Stimulated activated CD4-positive, alpha-beta T cell treated with anti-CD3 and anti-CD28 coated beads, Interleukin-4, amount 100 ng/mL, for 24 hours (primary cell): ENCODE measurements at places on chromosomes 16 and 17.

GRCh38 chr16:28494121-28494851 lies at the start of gene APOBR:
Gene APOBR, plus strand, starts transcription at chr16:28494643. Its CDS starts 39 bp downstream, at chr16:28494682.
- DNase-seq: peak; percentile 90

DNA sequence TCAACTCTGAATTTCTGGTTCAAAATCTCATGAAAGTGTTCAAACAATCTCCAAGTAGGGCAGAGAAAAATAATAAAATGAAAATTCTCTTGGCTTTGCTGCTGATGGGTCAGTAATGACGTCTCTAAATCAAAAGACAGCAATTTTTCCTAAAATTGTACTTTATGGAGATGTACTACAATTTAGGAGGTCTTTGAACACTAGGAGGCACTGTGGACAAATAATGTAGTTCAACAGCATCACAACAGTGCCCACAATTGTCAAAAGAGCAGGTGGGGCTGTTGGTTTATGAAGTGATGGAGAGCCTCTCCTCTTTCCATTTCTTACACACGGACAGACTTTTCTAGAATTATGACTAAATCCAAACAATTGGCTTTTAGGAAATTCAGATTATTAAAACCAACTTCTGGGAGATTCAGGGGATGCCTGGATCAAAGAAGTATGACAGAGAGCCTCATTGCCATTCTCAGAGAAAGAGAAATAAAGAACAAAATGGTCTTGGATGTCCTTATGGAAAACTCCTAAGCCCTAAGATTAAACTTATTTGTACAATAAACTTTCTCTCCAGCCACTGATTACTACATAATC lies 23.8 kb downstream of the EZH1 start:
- peak; percentile 44 for DNase-seq

GRCh38 chr17:11823862-11824261 lies 173.4 kb downstream of the ZNF18 start:
- no peak for DNase-seq

DNA sequence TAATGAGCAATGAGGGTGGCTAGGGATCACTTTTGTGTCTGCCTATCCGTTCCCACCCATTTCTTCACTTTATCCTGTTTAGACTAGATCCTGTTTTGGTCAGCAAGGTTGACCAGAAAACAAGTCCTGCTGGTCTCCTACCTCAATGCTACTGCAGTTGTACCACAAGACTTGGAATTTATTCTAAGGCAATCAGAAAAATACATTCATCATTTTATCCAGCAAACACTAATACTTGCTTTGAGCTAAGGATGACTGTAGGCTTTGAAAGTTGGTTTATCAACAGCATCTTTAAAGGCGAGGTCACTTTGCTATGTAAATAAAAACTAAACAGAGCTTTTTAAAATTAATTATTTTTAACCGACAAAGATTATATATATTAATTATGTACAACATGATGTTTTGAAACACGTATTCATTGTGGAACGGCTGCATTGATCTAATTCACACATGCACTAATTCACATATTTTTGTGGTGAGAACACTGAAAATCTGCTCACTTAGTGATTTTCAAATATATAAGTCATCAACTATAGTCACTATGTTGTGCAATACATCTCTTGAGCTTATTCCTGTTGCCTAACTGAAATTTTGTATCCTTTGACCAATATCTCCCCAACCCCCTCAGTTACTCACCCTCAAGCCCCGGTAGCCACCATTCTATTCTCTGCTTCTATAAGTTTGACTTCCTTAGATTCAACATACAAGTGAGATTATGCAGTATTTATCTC lies 125.9 kb upstream of the HS3ST3A1 start:
- DNase-seq: no peak

- no peak for DNase-seq
Observed at GRCh38 chr16:80377096-80377956, 163.5 kb upstream of the DYNLRB2 start.

GRCh38 chr17:40130352-40131042 lies 8.7 kb downstream of the MSL1 start:
- DNase-seq: no peak

DNA sequence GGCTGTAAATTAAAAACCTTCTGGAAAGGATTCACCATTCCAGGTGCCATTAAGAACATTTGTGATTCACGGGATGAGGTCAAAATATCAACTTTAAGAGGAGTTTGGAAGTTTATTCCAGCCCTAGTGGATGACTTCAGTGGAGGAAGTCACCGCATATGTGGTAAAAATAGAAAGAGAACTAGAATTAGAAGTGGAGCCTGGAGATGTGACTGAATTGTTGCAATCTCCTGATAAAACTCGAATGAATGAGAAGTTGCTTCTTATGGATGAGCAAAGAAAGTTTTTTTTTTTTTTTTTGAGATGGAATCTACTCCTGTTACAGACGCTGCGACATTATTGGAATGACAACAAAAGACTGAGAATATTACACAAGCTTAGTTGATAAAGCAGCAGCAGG lies 26.7 kb downstream of the CCL4 start:
- DNase-seq: no peak

DNA sequence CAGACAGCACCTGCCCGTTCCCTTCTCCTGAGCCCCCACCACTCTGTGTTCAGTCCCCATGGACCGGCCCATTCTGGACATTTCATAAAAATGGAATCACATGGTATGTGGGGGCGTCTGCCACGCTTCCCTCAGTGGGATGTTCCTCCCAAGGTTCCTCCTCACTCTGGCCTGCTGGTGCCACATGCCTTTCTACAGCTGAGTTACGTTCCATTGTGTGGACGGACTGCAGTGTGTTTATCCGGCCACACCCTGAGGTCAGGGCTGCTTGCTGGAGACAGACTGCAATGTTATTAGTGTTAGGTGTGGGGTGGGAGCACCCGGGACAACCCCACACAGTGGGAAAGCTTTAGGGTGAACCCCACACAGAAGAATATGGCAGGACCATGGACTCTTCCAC lies 5.9 kb upstream of the AATK start:
- no peak for DNase-seq

DNA sequence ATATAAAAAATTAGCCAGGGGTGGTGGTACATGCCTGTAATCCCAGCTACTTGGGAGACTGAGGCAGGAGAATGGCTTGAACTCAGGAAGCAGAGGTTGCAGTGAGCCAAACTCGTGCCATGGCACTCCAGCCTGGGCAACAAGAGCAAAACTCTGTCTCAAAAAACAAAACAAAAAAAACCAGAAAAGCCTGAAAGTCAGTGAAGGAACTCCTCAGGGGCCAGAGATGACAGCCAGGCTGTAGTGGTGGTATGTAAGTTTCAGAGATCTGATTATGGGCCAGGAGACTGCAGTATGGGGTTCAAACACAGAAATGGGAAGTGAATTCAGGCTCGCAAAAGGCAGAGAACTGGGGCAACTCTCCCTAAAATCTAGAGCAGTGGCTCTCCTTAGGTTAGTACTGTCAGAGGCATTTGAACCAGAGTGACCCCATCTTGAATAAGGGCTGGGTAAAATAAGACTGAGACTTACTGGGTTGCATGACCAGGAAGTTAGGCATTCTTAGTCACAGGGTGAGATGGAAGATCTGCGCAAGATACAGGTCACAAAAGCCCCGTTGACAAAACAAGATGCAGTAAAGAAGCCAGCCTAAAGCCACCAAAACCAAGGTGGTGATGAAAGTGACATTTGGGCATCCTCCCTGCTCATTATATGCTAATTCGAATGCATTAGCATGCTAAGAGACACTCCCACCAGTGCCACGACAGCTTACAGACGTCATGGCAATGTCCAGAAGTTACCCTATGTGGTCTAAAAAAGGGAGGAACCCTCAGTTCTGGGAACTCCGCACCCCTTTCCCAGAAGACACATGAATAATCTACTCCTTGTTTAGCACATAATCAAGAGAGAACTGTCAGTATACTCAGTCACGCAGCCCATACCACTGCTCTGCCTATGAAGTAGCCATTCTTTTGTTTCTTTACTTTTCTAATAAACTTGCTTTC lies 120.2 kb upstream of the XYLT1 start:
- peak; percentile 51 for DNase-seq

DNA sequence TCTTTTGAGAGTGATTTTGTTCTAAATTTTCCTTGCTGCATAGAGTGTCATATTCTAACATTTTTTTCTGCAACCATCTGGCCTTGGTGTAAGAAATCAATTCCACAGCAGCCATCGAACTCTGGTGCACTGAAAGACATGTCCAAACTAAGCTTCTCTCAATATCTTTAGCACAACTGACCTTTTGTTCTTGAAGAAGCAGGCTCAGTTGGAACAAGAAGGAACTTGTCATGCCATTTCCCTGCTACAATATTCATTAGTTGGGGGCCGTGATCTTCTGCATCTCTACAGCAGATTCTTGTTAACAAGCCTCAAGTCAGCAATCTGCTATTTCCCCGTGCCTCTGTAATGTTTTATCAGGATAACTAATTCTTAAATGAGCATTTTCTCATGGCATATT lies 1305.6 kb downstream of the CDH11 start:
- no peak for DNase-seq

GRCh38 chr16:51523400-51523799 lies 372.3 kb upstream of the SALL1 start:
- no peak for DNase-seq

DNA sequence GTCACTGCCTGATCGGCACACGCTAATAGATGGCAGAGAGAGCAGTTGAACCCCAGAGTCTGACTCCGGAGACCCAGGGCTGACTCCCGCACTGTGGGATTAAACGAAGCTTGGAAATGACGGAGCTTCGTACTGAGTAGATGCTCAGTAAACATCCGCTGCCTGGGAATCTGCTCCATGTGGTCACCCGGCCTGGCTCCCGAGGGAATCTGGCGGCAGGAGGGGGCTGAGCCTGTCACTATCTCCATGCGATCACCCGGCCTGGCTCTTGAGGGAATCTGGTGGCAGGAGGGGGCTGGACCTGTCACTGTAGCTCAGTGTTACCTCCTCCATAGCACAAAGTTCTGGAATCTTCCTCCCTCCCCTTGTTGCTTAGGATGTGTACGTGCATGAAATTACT lies 139.7 kb upstream of the CIBAR2 start:
- DNase-seq: no peak

GRCh38 chr16:57994778-57995177 lies 5.7 kb downstream of the ZNF319 start:
- peak; percentile 38 for DNase-seq

- no peak for DNase-seq
Observed at GRCh38 chr17:59512844-59513385, 52.5 kb upstream of the DHX40 start.

DNA sequence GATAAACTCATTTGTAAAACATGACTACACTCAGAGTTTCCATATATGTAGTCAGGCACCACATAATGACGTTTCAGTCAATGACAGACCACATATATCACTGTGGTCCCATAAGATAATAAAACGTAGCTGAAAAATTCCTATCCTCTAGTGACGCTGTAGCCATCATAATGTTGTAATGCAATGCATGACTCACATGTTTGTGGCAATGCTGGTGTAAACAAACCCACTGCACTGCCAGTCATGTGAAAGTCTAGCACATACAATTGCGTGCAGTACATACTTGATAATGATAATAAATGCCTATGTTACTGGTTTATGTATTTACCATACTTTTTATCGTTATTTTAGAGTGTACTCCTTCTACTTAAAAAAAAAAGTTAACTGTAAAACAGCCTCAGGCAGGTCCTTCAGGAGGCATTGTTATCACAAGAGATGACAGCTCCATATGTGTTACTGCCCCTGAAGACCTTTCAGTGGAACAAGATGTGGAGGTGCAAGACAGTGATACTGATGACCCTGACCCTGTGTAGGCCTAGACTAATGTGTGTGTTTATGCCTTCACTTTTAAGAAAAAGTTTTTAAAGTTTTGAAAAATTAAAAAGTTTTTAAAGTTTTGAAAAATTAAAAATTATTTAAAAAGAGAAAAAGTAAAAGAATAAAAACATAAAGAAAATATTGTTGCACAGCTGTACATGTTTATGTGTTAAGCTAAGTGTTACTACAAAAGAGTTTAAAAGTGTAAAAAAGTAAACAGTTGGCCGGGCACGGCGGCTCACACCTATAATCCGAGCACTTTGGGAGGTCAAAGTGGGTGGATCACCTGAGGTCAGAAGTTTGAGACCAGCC lies 9.0 kb downstream of the STAT5B start:
- DNase-seq: peak; percentile 62

- no peak for DNase-seq
Observed at GRCh38 chr17:70855401-70856054, 686.2 kb downstream of the KCNJ2 start.

GRCh38 chr16:1466968-1467521 lies 7.8 kb downstream of the CLCN7 start:
- no peak for DNase-seq

GRCh38 chr17:74027444-74027843 lies 176.0 kb upstream of the RPL38 start:
- DNase-seq: no peak

DNA sequence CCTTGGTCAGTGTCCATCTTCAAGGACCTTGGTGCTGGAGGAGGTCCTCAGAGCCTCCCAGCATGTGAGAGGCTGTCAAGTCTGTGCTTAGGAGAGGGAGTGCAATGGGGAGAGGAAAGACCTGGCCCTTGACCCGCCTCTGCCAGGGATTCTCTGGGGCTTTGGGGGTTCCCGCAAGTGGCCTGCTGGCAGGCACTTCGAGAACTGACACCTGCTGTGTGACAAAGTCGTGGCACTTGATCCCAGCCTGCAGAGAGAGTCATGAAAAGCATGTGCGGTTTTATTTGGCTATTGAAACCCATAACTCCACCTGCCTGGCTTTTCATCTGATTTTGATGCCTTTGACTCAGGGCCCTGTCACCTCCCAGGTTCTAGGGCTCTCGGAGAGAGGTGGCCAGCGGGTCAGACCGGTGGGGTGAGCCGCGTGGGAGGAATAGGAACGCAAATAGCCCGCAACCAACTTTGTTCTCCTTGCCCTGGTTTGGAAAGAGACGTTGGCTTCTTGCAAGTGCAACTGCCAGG lies 42.8 kb upstream of the GSE1 start:
- peak; percentile 29 for DNase-seq

GRCh38 chr16:2857451-2858244 lies at the start of gene PRSS22:
Gene PRSS22, minus strand, starts transcription at chr16:2858170. Its CDS starts 66 bp downstream, at chr16:2858104.
- DNase-seq: no peak

- no peak for DNase-seq
Observed at GRCh38 chr17:57499648-57500049, 243.3 kb downstream of the MSI2 start.

DNA sequence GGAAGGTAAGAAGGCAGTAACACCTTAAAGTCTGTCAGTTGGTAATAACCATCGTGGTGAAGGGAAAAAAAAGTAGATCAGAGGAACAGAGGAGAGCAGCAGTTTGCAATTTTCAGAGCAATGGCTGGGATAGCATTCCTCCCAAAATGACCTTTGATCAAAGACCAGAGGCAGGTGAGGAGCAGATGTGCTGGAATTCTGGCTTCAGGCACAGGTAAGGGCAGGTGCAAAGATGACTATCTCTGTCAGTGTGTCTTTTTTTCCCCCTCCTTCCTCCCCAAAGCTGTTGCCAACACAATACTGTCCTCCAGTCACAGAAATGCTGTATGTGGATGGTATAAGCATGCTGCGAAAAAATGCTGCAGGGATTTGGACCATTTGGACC lies 166.7 kb downstream of the XYLT1 start:
- no peak for DNase-seq
